DMS79 (cell line): ENCODE measurements at places on chromosomes 16 and 17.
A peak's percentile ranks its signal among the peaks of the same experiment; 100 is the strongest.

DNA sequence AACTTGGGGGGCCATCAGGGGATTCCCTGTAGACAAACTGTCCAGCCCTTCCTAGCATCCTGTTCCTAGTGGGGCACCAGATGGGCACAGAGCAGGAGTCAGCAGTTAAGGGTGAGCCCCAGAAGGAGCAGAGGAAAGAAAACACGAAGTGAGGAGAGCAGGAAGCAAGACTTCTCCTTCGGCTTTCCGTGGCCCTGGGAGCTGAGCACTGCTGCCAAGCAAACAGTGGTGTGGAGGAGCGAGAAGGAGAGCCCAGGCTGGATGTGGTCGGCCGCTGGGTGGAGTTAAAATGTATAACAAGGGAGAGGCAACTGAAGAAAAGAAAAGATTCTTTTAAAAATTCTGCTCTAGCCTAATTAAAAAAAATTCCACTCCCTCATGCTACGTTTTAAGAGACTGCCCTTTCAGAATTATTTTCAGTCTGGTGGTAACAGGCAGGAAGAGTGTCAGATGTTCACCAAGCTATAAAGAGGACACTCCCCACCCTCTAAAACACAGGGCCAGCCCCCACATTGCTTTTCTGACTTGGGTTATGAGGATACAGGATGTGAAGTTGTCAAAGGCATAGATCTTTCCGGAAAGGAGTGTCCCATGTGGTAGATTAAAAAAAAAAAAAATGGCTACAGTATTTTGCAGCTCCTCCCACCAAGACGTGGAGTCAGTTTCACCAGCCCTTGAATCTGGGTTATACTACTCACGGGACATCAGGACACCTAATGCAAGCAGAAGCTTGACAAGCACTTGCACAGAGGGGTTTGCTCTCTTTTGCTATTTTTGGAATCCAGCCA is 74.9 kb upstream of the ZFHX3 start:
- DNase-seq: no peak

- no peak for DNase-seq
These were observed 58.0 kb upstream of the FAM20A start for GRCh38 chr17:68658999-68659780.

DNA sequence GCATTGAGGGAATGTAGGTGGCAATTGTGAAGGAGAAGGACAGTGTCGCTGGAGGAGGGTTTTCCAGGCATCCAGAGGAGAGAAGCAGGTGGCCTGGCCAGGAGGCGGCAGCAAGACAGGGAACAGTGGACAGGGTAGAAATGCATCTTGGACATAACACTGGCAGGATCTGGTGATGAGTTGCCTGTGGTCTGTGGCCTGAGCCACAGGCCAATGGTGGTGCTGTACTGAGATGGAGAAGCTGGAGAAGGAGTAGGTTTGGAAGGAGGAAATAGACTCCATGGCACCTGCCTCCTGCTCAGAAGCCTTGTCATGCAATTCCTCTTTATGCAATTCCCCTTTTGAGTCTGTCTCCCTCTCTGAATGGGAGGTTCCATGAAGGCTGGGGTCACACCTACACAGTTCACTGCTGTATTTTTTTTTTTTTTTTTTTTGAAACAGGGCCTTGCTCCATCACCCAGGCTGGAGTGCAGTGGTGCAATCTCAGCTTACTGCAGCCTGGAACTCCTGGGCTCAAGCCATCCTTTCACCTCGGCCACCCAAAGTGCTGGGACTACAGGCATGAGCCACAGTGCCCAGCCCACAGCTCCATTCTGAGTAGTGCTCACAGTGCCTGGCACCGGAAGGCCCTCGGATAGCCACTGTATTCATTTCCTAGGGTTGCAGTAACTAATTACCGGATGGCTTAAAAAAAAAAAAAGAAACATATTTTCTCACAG is 13.5 kb upstream of the CACNG4 start:
- no peak for DNase-seq

GRCh38 chr17:34974794-34975785 is 5.2 kb upstream of the LIG3 start:
- no peak for DNase-seq

- no peak for DNase-seq
These were observed 25.9 kb downstream of the BCO1 start for GRCh38 chr16:81264386-81264785.

GRCh38 chr16:81740169-81740568 is 38.9 kb upstream of the PLCG2 start:
- no peak for DNase-seq

GRCh38 chr17:45123930-45124796 is 8.2 kb downstream of the PLCD3 start:
- no peak for DNase-seq

- no peak for DNase-seq
These were observed 969.1 kb upstream of the CDH8 start for GRCh38 chr16:63005356-63005755.

GRCh38 chr17:6797718-6798351 is 21.8 kb downstream of the FBXO39 start:
- no peak for DNase-seq

- no peak for DNase-seq
These were observed 18.2 kb upstream of the ROGDI start for GRCh38 chr16:4820652-4821051.

DNA sequence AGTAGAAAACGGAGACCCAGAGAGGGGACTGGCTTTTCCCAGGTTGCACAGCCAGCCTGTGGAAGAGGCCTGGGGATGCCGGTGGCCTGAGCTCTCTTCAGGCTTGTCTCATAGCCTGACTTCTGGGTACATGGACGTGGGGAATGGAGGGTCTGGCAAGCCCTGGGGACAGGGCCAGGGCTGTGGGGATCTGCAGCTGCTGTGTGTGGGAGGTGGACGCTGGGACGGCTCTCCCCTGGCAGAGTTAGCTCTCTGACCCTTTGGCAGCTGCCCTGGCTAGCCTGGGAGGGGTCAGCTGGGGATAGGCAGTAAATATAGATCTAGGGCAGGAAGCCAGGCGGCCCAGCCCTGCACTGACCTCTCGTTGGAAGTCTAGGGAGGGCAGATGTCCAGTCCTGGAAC is 20.5 kb downstream of the SLC4A1 start:
- DNase-seq: no peak

GRCh38 chr17:68566442-68566738 is 34.8 kb downstream of the FAM20A start:
- no peak for DNase-seq

GRCh38 chr17:29069526-29070041 is 26.6 kb downstream of the PIPOX start:
- DNase-seq: no peak

DNA sequence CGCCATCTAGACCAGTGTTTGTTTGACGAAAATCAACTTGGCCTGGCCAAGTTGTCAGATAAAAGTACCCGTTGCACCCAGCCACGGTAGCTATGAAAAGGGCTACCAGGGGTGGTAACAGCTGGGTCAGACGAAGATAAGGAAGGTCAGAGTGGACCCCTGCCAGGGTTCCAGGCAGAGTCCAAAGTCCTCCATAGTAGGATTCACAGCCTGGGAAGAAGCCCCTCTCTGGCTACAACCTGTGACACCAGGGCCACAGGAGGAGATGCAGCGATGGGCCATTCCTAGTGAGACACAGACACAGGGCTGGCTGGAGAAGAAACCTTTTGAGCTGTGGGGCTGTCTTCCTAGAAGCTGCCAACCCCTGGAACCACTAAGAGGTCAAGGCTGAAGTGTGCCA is 39.3 kb downstream of the MEAK7 start:
- DNase-seq: no peak

DNA sequence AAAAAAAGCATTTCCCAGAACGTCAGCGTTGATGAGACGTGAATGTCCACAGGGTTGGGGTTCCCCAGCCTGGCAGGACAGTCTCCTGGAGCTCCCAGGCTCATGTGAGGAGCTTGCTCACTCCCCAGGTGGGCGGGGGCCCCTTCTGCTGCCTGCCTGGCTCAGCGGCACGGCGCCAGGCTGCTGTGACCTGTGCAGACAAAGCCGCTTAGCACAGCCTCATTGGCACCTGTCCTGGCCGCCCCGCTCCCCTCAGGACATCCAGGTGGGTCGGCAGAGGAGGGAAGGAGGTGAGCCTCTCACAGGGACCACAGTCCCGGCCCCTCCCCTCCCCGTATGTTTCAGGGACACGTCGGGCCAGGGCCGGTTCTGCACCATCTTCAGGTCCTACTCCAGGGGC is 12.9 kb upstream of the WFIKKN1 start:
- DNase-seq: no peak

DNA sequence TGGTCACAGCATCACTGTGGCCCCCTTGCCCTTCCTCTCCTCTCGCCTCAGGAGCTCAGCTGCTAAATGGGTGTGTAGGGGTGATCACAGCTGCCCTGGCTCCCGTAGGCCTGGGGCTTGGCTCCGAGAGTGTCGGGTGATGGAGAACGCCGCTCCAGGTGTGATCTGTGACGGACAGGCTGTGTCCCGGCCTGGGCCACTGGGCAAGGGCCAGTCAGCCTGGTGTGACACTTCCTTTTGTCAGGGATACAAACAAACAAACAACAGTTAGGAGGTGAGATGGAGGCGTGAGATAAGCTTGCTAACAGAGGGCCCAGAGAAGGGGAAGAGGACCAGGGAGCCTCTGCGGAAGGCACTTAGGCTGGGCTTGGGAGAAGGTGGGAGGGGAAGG is 2.0 kb downstream of the ADGRG1 start:
- DNase-seq: no peak

GRCh38 chr17:42521666-42522262 is 14.3 kb upstream of the NAGLU start:
- DNase-seq: no peak

- peak; percentile 91 for DNase-seq
These were observed 103.8 kb downstream of the RAB11FIP4 start for GRCh38 chr17:31495022-31495885.
